ENCODE measurements at places on chromosomes 5 and 9.

DNA sequence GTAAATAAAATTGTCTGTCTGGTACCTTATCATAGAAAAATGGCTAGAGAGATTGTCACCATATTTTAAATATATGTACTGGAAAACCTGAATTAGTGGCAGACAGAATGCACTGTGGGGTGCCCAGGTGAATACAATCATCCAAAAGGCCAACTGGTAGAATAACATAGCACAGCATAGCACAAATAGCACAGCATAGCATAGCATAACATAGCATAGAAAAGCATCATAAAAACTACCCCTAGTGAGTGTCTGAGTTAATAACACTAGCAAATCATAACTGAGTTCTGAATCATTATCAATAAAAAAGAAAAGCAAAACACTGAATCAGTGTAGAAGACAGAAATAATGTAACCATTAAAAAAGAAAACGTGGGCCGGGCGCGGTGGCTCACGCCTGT lies 102.3 kb downstream of the KIAA0825 start:
- no peak overlapping the region for H3K4me3 ChIP-seq
- H3K27me3 ChIP-seq: no peaks in the 10 kb centered on the region
- DNase-seq: no peak
- H3K27ac ChIP-seq: no peak overlapping the region

DNA sequence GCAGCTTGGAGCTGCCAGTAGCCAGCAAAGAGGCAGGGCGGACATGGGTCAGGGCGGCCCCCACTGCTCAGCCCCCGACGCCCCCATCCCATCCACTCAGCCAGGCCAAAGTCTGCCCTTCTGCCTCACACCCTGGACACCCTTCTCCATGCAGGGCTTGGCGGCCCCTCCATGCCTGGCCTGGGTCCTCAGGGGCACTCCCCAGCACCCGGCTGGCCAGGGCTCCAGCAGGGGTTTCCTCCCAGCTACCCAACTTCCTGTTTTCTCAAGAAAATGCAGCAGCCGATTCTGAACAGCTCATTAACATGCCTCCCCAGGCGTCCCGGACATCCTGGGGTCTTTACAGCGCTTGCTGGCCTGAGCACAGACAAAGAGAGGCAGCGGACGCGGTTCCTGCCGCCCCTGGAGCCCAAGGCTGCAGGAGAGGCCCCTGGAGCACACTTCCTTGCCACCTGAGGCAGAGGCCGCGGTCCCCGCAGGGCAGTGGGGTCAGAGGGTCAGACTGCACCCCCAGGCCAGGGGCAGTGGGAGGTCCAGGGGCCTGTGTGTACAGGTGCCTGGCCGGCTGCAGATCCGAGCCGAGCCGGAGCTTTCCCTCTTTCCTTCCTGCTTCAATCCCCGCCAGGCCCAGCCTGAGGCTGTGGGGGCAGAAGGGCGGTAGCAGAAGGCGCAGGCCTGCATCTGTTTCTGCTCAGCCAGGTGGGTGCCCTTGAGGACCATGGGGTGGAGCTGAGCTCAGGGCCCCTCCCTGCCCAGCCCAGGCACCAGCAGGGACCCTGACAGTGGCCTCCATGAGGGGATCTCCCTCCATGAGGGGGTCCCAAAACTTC lies 18.7 kb upstream of the NRARP start:
- H3K4me1 ChIP-seq: peaks cover 8% of the 10 kb centered on the region
- H3K36me3 ChIP-seq: no peaks in the 10 kb centered on the region
- no peak overlapping the region for H3K4me3 ChIP-seq
- H3K27ac ChIP-seq: no peak overlapping the region
- DNase-seq: peak; percentile 63

DNA sequence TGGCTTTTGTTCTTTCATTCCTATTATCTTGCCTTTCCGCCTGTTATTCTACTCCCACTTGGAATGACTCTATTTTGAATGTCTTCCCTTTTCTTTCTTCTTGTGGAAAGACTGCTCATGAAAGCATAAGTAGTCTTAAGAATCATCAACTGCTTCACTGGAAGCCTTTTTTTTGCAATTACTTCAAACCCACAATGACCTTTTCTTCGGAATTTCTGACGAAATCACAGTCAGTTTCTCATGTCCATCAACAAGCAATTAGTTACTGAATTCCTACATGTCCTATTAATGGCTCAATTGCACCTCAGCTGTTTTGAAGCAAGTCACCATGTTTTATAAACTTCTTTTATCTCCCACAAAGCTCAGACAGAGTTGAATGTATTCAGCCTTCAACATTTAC lies 196.2 kb downstream of the TARS1 start:
- no peaks in the 10 kb centered on the region for H3K27me3 ChIP-seq
- no peak overlapping the region for H3K27ac ChIP-seq
- no peak for DNase-seq
- H3K36me3 ChIP-seq: no peaks in the 10 kb centered on the region
- H3K4me3 ChIP-seq: no peak overlapping the region

GRCh38 chr9:86652736-86653135 lies 294.6 kb downstream of the GAS1 start:
- H3K27me3 ChIP-seq: no peaks in the 10 kb centered on the region
- no peak overlapping the region for H3K4me3 ChIP-seq

DNA sequence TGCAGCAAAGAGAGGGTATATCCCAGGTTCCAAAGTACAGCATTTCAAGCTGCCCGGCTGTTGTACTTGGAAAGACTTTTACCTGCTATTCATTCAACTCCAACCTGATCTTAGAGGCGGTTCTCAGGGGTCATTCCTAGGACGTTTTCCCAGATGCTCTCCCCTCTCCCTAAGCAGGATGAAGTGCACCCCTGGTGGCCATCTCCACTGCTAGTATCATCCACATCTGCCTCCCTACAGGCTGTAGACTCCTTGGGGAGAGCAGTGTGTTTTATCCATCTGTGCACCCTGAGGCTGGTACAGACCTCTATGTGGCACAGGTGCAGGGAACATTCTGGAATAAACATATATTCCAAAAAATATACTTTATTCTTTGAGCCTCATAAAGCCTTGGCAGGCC lies 56.8 kb downstream of the PTPN3 start:
- DNase-seq: no peak
- H3K36me3 ChIP-seq: peaks cover 3% of the 10 kb centered on the region
- no peak overlapping the region for H3K4me3 ChIP-seq
- no peak overlapping the region for H3K27ac ChIP-seq

GRCh38 chr9:137168573-137168903 lies 1.3 kb downstream of the LRRC26 start:
- peaks cover 38% of the 10 kb centered on the region for H3K27me3 ChIP-seq
- peak overlapping the region; percentile 38 for H3K4me3 ChIP-seq
- no peak overlapping the region for H3K27ac ChIP-seq
- H3K4me1 ChIP-seq: peaks cover 15% of the 10 kb centered on the region

GRCh38 chr5:142086229-142086628 lies 22.4 kb upstream of the NDFIP1 start:
- no peak for DNase-seq
- no peak overlapping the region for H3K27ac ChIP-seq
- H3K27me3 ChIP-seq: no peaks in the 10 kb centered on the region
- no peaks in the 10 kb centered on the region for H3K36me3 ChIP-seq
- no peak overlapping the region for H3K4me3 ChIP-seq

GRCh38 chr5:179377421-179378115 lies 32.3 kb upstream of the ADAMTS2 start:
- DNase-seq: no peak
- no peaks in the 10 kb centered on the region for H3K36me3 ChIP-seq
- no peak overlapping the region for H3K4me3 ChIP-seq

GRCh38 chr5:73565969-73566547 lies 515 bp downstream of the UTP15 start:
- peak overlapping the region; percentile 86 for H3K4me3 ChIP-seq
- H3K36me3 ChIP-seq: peaks cover 15% of the 10 kb centered on the region
- H3K4me1 ChIP-seq: no peaks in the 10 kb centered on the region
- no peaks in the 10 kb centered on the region for H3K27me3 ChIP-seq
- H3K27ac ChIP-seq: peak overlapping the region; percentile 90
- no peak for DNase-seq

DNA sequence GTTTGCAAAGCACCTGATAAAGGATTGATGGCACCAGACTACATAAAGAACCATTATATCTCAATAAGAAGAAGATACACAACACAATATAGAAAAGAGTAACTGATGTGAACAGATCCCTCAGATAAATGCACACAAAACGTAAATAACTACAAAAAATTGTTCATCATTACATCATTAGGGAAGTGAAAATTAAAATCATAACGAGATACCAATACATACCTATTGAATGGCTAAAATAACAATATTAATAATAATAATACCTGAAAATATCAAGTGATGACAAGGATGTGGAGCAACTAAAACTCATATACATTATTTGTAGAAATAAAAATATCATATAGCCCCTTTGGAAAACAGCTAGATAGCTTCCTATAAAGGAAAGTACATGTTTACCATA lies 469.5 kb downstream of the DMRTA1 start:
- H3K4me3 ChIP-seq: no peak overlapping the region
- no peaks in the 10 kb centered on the region for H3K27me3 ChIP-seq
- no peaks in the 10 kb centered on the region for H3K36me3 ChIP-seq

DNA sequence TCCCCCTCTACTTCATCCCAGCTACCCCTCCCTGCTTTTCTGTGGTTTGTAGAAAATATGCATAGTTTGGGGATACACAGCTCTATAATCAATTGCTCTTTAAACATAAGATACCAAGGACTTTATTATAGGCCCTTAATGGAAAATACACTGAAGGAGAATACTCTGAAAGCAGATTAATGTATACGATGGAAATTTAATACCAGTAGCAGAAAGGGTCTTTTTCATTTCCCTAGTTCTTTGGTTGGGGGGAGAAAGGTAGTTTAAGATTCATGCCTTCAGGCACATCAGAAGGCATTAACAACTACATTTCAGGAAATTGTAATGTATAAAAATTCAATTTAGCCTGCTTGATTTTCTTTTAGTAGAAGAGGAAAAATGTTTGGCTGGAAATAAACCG lies 452.9 kb upstream of the ZNF608 start:
- no peaks in the 10 kb centered on the region for H3K4me1 ChIP-seq
- DNase-seq: no peak
- H3K36me3 ChIP-seq: no peaks in the 10 kb centered on the region

DNA sequence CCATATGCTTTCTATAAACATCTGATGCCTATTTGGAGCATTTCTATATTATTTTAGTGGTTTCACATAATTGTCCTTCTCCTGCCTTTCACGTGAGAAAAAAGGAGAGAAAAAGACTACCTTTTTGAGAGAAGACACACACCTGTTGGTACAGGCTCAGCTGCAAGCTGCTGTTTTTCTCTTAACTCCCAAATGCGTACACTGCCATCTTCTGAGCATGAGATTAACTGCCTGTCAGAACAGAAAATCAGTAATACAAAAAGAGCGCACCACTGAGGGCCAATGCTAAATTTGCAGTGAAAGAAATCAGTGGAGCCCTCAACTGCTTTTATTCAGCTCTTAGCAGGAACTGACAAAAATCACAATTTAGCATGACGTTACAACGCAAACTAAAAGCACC lies 54.9 kb downstream of the WDR41 start:
- H3K4me1 ChIP-seq: no peaks in the 10 kb centered on the region
- DNase-seq: no peak
- no peak overlapping the region for H3K4me3 ChIP-seq
- no peak overlapping the region for H3K27ac ChIP-seq
- peaks cover 21% of the 10 kb centered on the region for H3K36me3 ChIP-seq
- no peaks in the 10 kb centered on the region for H3K27me3 ChIP-seq

DNA sequence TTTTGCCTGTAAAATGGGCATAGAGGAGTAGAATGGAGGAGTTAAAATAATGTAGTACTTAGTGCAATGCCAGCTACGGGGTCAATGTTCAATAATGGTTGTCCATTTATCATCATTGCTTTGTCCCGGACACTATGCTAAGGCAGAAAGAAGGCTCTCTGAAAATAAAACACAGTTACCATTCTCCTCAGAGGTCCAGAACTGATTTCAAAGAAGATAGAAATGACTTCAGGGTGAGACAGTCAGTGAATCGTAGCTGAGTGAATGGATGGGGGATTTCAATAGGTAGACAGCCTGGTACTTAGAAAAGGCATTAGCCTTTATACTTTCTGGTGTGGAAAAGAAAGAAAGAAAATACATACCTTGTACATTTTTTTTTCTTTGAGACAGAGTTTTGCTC lies 1.2 kb upstream of the AK3 start:
- H3K27me3 ChIP-seq: no peaks in the 10 kb centered on the region
- no peaks in the 10 kb centered on the region for H3K36me3 ChIP-seq
- DNase-seq: no peak
- peaks cover 3% of the 10 kb centered on the region for H3K4me1 ChIP-seq

DNA sequence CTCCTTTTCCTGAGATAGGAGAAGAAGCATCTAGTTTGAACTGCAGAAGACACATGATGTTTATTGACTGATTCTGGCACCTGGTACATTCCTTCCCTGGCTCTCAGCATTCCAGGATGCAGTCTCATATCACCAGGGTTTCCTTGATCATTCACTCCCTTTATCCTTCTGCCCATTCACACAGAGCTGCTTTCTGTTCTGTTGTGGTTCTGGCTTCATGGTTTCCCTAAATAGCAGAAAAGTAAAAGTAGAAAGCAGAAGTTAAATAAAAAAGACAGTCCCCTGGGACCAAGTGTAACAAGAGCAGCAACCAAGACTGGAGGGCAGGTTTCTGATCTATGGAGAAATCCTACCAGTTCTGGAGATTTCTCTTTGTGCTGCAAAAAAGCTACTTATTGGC lies 3.2 kb downstream of the IFNA8 start:
- no peak for DNase-seq
- no peaks in the 10 kb centered on the region for H3K4me1 ChIP-seq
- H3K36me3 ChIP-seq: no peaks in the 10 kb centered on the region
- H3K27me3 ChIP-seq: no peaks in the 10 kb centered on the region

GRCh38 chr5:172918421-172919371 lies 40.5 kb upstream of the RPL26L1 start:
- H3K36me3 ChIP-seq: peaks cover 70% of the 10 kb centered on the region
- peak overlapping the region; percentile 96 for H3K27ac ChIP-seq
- peaks cover 10% of the 10 kb centered on the region for H3K4me1 ChIP-seq
- no peak overlapping the region for H3K4me3 ChIP-seq

GRCh38 chr9:114936581-114936980 lies 6.2 kb upstream of the TNFSF8 start:
- H3K4me3 ChIP-seq: no peak overlapping the region
- DNase-seq: no peak
- H3K27ac ChIP-seq: no peak overlapping the region
- H3K36me3 ChIP-seq: no peaks in the 10 kb centered on the region
- H3K4me1 ChIP-seq: no peaks in the 10 kb centered on the region

- H3K4me1 ChIP-seq: peaks cover 21% of the 10 kb centered on the region
- H3K27ac ChIP-seq: peak overlapping the region; percentile 69
- no peak for DNase-seq
- H3K4me3 ChIP-seq: peak overlapping the region; percentile 2
- H3K36me3 ChIP-seq: no peaks in the 10 kb centered on the region
These were observed 80.4 kb upstream of the ADAMTSL1 start for GRCh38 chr9:18393340-18394130.
